NCI-H774 (cell line): ENCODE measurements at places on chromosomes 7 and 10.
A peak's percentile ranks its signal among the peaks of the same experiment; 100 is the strongest.

- DNase-seq = no peak
These were observed 31.0 kb downstream of the SRRM3 start for GRCh38 chr7:76232698-76233097.

DNA sequence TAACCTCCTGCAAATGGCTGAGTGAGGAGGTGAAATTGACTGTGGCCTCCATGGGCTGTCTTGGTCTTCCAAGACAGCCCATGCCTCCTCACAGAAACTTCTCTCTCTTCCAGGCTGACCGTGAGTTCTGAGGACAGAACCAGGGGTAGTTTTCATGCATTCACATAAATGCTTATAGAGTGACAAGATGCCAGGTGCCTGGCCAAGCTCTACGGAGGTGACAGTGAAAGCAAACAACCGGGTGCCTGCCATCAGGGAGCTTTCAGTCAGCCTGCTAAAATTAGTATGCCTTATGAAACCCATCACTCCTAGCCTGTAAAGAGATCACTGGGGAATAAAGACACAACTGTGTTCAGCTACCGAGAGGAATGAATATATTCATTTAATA lies 919 bp upstream of the RHOBTB1 start:
- DNase-seq = no peak

DNA sequence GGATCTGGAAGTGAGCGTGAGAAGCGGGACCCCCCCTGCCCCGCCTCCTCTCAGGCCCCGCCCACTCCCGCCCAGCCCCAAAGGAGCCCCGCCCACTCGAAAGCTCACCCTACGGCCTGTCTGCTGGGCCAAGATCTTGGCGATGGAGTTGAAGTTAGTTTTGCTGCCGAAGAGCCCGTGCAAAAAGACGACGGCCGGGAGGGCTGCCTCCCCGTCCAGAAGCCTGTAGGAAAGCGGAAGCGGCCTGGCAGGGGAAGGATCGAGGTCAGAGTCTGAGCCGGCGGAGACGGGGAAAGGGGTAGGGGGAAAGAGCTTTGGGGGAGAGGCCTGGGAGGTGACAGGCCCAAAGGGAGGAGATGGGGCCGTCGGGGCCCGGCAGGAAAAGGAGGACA lies 386 bp downstream of the ABHD11 start:
- DNase-seq = peak; percentile 15

GRCh38 chr10:97059006-97059871 lies 126.5 kb downstream of the SLIT1 start:
- DNase-seq = no peak

DNA sequence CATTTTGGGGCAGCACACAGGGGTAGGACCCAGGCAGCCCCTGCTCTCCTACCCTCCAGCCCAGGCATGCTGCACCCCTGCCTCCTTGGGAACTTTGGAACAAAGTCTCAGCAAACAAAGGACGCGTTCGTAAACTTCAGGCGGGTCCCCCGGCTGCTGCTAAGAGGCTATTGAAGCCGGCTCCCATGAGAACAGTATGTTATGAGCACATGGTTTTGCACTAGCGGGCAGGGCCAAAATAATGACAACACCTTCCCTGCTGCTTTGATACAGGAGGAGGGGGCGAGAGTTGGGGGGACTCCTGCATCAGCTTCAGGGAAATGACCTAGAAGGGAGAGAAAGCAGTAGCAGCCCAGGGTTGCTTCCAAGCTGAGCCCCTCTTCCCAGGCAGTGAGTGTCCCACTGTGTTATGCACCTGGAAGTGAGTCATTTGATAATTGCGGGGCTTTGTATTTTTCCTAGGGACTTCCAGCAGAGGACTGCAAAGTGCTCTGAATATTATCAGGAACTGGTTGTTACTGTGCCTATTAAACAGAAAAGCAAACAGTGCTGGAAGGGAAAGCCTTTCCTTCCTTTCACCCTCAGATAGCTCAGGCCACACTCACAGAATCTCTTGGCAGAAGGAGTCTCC lies 6.9 kb downstream of the ITPRIP start:
- DNase-seq = peak; percentile 2

DNA sequence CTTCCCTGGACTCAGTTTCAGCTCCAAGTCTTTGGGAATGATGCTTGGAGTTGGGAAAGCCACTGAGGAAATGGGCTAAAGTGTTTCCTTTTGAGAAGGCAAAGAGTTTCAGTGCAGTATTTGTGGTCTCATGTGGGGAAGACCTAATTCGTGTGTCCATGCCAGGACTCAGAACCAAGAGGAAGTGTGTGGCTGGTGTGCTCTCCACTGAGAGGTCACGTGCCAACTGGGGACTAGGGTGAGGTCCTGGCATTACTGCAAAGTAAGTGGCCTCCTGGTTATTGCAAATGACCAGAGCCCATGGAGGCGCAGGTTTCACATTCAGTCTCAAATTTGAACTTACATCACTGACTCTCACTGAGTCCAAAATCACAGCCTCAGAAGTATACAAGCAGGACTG lies 48.6 kb upstream of the ITPRID1 start:
- no peak for DNase-seq

DNA sequence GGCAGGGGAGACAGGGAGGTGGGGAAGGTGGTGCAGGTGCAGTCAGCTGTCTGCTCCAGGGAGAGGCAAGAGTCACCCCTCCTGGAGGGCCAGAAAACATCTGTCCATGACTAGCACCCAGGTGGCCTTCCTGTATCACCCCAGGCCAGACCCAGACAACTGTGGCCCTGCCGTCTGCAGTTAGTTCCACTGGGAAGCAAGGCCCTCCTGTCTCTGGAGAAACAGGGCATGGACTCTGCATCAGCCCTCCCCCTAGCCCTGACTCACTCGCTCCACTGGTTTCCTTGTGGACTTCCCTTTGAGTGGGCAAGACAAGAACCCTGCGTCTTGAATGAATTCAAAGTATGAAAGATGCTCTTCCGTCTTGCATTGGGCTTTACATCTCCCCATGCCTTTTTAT lies 12.6 kb downstream of the TBATA start:
- no peak for DNase-seq

DNA sequence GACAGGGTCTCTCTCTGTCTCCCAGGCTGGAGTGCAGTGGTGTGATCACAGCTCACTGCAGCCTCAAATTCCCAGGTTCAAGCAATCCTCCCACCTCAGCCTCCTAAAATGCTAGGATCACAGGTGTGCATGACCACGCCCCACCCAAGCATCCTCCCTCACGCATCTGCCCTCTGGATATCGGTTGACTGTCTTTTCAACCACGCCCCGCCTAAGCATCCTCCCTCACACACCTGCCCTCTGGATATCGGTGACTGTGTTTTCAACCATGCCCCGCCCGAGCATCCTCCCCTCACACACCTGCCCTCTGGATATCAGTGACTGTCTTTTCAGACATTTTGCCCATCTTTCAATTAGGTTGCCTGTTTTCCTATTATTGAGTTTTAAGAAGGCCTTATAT lies 140.5 kb downstream of the MAD1L1 start:
- DNase-seq = no peak

DNA sequence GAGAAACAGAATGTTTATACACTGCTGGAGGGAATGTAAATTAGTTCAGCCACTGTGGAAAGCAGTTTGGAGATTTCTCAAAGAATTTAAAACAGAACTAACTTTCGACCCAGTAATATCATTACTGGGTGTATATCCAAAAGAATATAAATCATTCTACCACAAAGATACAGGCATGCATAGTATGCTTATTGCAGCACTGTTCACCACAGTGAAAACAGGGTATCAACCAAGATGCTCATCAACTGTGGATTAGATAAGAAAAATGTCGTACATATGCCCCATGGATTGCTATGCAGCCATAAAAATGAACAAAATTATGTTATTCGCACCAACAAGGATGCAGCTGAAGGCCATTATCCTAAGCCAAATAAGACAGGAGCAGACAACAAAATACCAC lies 343.1 kb upstream of the KCND2 start:
- DNase-seq = no peak

- no peak for DNase-seq
These were observed 73.5 kb downstream of the CRPPA start for GRCh38 chr7:16347827-16348192.

DNA sequence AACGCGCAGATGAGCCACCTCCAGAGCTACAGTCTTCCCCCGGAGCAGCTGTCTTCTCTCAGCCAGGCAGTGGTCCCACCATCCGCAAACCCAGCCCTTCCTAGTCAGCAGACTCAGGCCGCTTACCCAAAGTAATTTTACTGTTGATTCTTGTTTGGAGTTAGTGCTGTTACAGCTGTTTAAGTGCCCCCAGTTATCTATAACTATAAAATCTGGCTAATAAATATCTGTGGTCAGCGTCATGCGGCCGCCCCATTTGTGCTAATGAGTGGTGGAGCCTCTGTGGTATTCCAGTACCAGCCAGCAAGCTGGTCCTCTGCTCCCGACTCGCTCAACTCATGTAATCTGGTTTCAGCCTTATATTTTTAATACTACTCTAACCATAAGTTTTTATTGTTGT lies 43.2 kb upstream of the TMEM236 start:
- no peak for DNase-seq

- DNase-seq = no peak
These were observed 90.1 kb downstream of the ABCC2 start for GRCh38 chr10:99872367-99873162.

- peak; percentile 82 for DNase-seq
These were observed 111.7 kb upstream of the CDK13 start for GRCh38 chr7:39838326-39838725.

DNA sequence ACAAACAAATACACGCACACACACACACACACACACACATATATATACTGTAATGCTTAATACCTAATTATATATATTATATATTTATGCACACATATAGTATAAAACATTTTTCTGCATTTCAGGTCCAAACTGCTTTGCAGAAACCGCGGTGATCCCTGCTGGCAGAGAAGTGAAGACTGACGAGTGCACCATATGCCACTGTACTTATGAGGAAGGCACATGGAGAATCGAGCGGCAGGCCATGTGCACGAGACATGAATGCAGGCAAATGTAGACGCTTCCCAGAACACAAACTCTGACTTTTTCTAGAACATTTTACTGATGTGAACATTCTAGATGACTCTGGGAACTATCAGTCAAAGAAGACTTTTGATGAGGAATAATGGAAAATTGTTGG lies 138.5 kb downstream of the VWC2 start:
- DNase-seq = no peak

DNA sequence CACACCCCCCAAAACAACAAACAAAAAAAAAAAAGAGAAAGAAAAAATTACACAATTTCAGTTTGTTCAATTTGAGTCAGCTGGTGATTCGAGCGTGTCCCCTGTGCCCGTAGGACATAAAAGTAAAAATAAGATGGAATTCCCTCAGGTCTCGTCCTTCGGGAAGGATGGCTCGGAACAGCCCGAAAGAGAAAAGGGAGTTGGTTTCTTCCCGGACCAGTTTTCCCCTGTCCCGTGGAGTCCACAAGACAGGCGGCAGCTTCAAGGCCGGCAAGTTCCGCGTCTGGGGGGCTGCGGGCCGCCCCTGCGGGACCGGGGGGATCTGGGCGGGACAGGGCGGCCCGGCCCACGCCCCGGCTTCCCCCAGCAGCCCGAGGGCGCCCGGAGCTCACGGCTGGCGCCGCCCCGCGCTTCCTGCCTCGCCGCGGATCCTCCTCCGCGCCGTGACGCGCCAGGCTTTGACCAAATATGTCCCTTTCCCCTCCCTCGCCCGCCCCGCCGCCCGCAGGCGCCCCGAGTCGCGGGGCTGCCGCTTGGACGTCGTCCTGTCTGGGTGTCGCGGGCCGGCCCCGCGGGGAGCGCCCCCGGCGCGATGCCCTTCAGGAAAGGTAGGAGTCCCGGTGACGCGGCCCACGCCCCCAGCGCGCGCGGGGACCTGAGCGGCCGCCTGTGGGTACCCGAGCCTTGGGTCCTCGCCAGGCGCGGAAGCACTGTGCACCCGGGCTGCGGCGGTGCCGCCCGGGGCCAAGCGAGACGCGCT lies 55.8 kb downstream of the RBM17 start:
- DNase-seq = peak; percentile 67

DNA sequence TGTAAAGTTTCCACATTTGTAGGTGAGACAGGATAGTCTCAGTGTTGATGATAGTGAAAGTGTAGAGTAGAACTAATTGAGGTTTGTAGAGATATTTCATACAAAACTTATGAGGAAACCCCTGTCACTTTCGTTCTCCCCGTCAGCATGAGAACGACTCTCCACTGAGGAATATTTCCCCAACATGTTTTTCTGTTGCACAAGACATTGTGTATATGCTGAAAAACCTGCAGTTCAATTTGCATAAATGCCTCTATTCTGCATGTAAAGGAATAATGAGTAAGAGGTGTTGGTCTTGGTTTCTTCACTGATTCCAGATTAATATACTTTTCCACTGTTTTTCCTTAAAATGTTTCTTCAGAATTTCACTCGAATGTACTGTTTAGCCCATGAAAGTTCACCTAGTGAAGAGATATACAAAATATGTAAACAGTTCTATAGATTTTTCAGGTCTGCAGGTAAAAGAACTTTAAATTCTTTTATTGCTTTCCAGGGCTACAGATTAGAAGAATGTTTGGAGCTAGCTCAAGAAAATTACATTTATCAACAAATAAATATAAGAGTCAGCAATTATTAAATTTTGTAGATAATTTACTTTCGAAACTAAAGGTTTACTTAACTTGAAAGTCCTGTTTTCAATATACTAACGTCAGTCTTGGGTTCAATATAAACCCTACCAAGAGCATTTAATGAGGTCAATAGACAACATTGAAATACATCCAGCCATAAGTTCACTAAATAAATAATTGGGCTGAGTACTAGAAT lies 37.2 kb downstream of the HEPACAM2 start:
- no peak for DNase-seq
